CD4-positive, alpha-beta T cell treated with Interleukin-2 at 100 ng/mL for 4 hours (primary cell): ENCODE measurements at places on chromosomes 2 and 18.

GRCh38 chr2:166173263-166173662 lies 45.4 kb upstream of the SCN1A start:
- DNase-seq: no peak

DNA sequence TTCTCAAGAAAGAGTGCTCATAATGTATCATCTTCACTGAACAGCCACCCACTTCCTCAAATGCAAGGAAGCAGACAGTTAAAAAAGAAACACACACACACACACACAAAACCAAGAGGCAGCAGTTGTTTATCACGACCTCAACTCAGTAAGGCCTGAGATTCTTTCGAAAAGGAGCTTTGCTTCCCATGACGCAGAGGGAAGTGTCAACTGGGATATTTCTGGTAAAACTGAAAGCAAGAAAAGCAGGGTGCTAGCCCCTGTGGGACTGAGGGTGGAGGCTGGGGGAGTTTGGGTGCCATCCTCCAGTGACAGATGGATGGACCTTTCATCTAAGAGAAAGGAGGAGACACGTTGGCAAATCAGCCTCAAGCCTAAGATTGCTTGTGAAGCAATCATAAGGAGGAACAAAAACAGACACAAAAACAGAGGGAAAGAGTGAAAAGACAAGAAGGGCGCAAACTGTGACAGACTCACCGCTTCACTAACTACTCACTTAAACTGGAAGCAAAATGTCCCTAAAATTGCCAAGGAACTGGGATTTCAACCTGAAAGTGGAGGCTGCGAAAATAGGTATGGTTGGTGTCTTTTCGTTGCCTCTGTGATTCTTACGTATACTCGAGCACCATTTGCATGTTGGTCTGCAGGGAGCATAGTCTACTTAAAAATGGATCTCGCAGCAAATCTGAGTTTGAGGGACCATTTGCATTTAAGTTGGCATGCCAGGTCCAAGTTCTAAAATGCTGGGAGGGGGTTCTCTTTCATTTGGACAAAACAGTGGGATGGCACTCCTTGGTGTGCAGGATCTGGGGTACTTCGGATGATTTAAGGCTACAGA lies at the start of gene ARHGAP25:
Gene ARHGAP25 (plus strand): TSS at position 124 of the 838 bp plus-strand sequence. CDS start 389 bp downstream, at position 513.
- peak; percentile 75 for DNase-seq

GRCh38 chr2:222844323-222844722 lies 16.5 kb upstream of the ACSL3 start:
- no peak for DNase-seq

DNA sequence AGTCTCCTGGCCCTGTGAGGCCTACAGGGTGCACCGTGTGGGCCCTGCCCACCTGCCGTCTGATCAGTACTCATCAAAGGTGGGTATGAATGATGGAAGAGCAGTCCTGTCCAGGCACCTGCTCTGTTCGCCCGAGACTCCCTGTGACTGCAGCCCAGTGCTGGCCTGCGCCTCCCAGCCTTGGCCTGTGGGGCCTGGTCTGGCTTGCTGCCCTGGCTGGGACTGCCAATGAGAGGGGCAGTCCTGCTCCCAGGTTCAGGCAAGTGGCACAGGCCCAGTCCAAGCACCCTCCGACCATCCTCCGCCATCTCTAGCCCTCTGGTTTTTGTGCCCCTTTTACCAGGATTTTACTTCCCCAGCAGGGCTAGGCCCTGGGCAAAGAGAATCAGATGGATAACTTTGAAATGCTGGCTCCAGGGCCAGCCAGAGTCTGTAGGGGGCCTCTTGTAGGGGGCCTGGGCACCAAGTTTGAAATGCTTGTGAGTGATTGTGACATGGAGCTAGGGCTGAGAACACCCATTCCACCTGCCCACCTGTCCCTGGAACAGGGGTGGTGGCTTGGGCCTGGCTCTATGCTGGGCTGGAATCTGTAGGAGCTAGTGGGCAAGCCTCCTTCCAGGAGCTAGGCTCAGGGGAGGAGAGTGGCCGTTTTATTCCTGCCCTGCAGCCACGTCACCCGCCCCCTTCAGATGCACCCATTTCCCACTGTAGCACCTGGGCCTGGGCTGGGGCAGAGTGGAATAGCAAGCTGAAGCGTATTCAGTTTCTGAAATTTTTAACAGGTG lies 8.7 kb upstream of the HS6ST1 start:
- no peak for DNase-seq

DNA sequence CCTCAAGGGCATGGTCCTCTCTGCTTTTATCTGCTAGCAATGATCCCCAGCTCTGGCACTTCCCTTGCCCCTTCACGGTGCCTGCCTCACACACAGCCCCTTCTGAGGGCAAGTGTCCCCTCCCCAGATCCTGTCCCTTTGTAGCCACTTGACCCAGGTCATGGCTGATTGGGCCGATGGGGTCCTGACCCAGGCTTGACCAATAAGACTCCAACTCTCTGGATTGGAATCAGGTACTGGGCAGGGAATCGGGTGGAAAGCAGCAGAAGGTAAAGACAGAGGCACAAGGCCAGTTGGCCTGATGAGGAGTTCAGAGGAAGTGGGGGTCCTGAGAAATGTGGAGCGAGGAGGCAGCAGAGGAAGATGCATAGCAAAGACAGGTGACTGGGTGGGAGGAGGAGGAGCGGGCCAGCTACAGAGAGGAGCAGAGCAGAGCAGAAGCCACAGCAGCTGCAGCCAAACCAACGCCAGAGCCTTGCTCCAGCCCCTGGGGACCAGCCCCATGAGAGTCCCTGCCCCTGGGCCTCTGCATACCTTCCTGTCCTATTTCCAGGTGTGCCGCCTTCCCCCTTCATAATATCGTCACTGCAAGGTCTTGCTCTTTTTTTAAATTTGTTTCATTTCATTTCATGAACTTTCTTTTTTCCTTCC lies 39.1 kb downstream of the CAPN13 start:
- no peak for DNase-seq

DNA sequence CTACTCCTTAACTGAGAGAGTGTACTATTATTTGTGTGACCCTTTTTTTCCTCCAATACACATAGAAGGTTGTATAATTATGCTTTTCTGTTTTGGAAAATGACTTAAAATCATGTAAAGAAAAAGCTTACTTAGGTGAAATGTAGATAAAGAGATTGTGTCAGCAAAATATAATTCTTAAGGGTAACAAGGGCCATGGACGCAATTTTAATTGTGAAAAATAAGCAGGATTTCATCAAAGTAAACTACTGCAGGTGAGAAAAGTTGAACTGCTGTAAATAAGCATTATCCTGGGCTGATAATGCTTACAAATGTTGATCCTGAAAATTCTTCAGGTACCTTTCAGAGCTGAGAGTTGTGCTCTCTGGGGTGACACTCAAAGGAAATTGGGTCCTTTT lies 141.5 kb downstream of the RPIA start:
- no peak for DNase-seq

GRCh38 chr2:37390777-37391176 lies 46.3 kb downstream of the QPCT start:
- no peak for DNase-seq

DNA sequence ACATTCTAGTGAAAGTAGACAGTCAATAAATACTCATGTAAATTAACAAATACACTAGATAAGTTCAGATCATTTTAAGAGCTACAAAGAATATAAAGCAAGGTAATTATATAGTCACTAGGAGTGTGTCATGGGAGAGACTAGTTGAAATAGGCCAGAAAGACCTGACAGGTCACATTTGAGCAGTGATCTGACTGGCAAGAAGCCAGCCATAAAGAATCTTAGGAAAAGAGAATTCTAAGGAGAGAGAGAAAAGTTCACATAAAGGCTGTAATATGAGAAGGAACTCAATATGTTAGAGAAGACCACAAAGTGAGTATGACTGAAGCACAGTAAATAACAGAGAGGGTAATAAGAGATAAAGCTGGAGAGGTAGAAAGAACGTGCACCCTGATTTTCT lies 31.2 kb downstream of the VSNL1 start:
- no peak for DNase-seq

- no peak for DNase-seq
Observed at GRCh38 chr18:42184685-42185477, 229.8 kb downstream of the PIK3C3 start.

DNA sequence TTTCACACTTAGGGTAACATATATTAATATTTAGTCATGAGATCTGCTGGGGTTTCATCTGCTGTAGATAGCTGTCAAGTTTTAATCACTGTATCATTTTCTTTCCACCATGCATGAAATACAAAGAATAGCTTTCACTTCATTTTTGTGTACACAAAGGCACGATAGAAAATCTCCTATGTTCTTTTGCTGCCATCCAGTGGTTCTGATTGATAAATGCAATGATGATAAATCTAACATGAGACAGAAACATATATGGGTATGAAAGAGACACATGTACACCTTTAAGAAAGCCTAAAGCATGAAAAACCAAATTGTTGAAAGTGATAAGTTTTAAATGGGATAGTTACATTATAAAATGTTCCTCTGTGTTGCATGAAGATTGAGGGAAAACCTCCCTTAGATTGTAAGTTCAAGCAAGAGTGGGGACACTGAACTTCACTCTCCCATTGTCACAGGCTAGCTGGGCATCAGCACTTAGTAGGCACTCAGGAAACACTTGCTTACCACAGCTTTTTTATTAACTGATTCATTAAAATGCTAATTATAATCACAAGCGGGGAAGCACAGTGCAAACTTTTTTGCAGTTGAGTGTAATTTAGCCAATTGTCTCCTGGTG lies 31.2 kb downstream of the C1D start:
- DNase-seq: peak; percentile 37

DNA sequence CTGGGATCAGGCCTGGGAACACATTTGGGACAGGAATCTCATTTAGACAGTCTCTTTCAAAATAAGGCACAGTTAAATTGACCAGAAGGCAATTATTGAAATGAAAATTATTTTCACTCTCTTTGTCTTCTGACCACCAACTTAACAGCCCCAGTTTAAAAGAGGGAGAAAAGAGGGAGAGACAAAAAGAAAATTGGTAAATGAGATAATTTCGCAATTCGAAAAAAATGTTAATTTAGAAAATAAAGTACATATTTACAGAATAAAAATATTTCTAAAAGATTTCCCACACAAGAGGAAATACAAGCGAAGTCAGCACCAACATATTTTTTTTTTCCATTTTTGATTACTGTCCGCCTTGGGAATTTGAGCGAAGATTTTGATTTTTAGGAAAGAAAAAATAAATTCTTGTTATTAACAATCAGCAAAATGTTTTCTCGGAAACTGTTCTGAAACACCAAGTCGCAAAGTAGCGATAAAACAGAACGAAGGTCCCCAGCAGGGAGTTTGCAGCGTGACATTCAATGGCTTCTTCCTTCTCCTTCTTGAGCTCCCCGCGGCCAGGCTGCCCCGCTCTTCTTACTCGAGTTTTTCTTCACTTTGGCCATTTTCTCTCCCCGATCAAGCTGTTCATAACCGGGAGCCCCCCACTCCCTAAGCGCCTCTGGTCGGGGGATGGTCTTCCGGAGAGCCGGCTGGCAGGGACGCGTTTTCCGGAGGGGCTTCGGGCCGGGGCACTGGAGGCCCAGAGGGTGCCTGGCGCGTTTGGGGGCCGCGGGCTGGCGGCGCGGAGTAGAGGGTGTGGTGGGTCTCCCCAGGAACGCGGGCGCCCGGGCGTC lies 5.0 kb downstream of the SP9 start:
- DNase-seq: no peak

DNA sequence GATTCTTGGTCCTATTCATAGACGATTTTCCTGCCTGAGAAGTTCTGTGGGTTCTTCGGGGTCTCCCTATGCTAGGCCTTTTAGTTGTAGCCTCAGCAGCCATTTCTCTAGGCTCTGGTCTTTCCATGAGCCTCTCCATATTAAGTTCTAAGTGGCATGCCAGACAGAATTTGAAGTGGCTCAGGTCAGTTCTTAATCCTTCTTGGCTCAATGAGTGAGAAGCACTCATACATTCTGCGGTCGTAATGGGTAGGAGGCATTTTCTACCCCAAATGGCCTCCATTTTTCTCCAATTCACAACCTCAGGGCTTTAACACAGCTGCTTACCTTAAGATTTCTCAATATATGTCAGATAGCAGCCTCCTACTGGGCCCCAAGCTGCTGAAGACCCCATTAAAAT lies 405.3 kb upstream of the GALNT5 start:
- no peak for DNase-seq

- peak; percentile 17 for DNase-seq
Observed at GRCh38 chr2:204842661-204843485, 297.6 kb downstream of the PARD3B start.

DNA sequence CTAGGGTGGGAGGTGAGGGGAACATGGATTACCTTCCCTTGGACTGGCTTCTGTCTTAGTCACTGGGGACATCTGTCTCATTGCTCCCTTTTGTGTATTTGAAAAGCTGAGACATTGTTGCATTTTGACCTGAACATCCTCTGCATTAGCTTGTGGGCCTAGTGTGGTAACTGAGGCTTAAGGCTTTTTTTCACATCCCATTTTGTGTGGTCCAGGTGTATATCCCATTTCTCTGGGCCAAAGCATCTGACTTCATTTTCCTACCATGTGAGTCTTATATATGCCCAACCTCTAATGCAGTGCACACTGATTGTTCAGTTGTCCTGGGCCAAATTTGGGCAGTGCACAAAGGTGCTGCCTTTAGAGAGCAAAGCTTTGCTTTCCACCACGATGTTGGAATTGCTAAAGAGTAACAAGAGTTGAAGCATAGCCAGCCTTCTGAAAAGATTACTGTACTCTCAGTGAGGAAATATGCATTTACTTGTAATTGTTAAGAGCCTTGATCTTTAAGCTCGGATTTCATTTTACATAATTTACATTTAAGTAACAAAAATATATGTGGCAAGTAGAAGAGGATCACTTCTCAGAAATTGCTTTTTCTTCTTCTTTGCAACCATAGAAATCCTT lies 13.3 kb downstream of the PRKCE start:
- DNase-seq: no peak

- no peak for DNase-seq
Observed at GRCh38 chr18:31931886-31932240, 11.1 kb downstream of the TRAPPC8 start.

- DNase-seq: no peak
Observed at GRCh38 chr2:98463081-98463481, 18.4 kb downstream of the INPP4A start.

GRCh38 chr2:1521191-1521877 lies 108.1 kb downstream of the TPO start:
- no peak for DNase-seq
